Activated CD4-positive, alpha-beta memory T cell treated with anti-CD3 and anti-CD28 coated beads for 36 hours (primary cell): ENCODE measurements at places on chromosomes 16 and 17. TPM values are rescaled to one million over a fixed set of nuclear protein-coding genes. Genes with fewer than 3 reads are reported as not detected.

- H3K27ac ChIP-seq, result peak overlapping the region; percentile 10
- H3K36me3 ChIP-seq, result peaks cover 47% of the 10 kb centered on the region
- no peaks in the 10 kb centered on the region for H3K27me3 ChIP-seq
Measured at GRCh38 chr17:35017021-35017420, 36.7 kb downstream of the LIG3 start.

DNA sequence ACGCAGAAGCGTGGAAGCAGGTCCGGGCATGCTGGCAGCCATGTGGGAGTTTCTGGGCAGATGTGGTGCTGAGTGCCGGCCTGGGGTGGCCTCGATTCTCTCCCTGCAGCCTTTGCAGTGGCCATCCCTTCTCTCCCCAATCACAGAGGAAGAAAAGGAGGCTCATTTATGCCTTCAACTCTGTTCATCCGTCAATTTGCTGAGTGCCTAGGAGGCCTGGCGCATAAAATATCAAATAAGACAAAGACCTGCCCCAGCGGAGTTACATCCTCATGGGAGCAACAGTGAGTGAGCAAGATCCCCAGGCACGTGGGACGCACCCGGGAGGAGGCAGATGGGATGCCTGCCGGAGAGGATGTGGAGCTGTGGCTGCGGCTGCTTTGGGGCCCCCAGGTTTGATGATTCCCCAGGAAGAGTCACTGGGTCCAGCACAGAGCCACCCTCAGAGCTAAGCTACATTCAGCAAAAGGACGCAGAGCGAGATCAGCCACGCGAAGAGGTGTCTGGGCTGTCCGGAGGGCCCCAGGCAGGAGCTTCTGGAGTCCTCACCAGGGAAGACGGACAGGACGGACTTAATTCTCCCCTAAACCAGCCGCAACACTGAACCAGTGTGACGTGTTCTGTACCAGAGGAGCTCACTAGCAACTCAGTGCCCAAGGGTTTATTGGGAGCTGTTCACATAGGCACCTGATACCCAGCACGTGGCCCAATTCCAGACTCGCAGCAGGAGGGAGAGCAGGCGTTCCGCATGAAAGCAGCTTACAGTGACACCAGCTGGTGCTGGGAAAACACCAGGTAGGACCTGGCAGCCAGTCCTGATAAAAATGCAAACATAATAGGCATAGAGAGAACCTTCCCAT lies 11.3 kb downstream of the CA5A start:
- no peak overlapping the region for H3K27ac ChIP-seq
- H3K36me3 ChIP-seq, result no peaks in the 10 kb centered on the region

DNA sequence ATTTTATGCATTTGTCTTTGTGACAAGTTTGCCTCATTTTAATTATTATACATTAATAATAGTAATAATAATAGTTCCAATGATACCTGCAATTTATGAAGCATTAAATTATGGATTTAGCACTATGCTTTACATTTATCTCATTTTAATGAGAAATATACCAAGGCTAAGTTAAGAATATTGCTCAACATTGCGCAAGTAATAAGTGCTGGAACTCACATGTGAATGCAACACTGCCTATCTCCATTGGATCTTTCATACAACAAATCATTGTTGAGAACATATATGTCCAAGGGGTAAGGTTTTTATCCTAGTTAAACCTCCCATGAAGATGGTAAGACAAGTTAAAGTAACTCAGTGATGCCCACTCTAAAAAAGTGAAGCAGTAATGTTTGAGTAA lies 703.7 kb upstream of the SOX9 start:
- no peak overlapping the region for H3K27ac ChIP-seq
- H3K4me1 ChIP-seq, result no peaks in the 10 kb centered on the region
- H3K36me3 ChIP-seq, result no peaks in the 10 kb centered on the region

The RRAD gene
- total RNA-seq, result 0.65 TPM

DNA sequence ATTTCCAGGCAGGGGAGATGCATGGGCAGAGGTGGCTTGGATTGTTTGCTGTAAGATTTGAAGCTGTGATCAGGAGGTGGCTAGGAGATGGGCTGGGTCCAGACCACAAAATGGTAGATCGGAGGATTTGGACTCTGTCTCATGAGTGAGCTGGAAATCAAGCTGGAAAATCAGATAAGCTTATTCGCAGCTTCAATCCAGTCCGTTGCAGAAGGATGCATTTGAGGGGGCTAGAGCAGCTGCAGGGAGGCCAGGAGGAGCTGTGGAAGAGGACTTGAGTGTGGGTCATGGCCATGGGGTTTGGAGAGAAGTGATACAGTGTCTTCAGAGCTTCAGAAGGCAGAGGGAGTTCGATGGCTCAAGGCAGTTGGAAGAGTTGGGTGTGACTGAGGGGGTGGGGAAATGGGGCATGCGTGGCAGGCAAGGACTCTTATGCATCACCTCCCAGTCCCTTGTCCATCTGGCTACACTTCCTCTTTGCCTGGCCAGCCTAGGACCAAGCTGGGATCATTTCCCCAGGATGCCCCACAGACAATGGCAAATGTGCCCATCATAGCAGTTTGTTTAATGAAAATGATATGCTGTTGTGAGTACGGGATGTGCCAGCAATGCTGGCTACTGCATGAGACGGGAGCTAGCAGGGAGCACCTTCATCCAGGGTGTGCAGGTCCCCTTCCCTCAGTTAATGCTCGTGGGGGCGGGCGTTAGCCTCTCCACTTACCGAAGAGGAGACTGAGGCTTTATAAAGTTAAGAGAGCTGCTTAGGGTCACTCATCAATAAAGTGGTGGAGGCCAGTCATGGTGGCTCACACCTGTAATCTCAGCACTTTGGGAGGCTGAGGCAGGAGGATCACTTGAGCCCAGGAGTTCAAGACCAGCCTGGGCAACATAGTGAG lies 20.6 kb downstream of the QPRT start:
- no peaks in the 10 kb centered on the region for H3K36me3 ChIP-seq
- H3K4me1 ChIP-seq, result peaks cover 31% of the 10 kb centered on the region
- DNase-seq, result no peak
- no peak overlapping the region for H3K4me3 ChIP-seq
- H3K27ac ChIP-seq, result no peak overlapping the region

DNA sequence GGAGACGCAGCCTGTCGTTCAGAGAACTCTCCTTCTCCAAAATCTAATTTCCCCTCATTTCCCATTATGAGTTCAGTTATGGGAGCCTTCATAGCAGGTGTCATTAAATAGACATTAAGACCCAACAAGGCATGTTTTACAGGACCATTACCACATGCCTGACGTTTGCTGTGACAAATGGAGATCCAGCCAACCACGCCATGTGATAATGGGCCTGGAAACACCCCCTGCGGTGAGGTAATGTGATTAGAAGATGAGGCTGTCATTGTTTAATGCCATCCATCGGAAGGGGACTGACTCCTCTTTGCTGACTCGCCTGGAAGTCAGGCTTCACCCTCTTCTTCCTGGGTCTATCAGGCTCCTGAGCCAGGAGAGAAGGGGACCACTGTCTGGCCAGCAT lies 76.9 kb downstream of the WSCD1 start:
- H3K36me3 ChIP-seq, result no peaks in the 10 kb centered on the region
- H3K4me1 ChIP-seq, result no peaks in the 10 kb centered on the region
- no peak for DNase-seq

The TRIM16 gene
- total RNA-seq, result 15.0 TPM

- H3K27ac ChIP-seq, result no peak overlapping the region
- H3K4me3 ChIP-seq, result no peak overlapping the region
- H3K36me3 ChIP-seq, result no peaks in the 10 kb centered on the region
- no peak for DNase-seq
- H3K4me1 ChIP-seq, result no peaks in the 10 kb centered on the region
Measured at GRCh38 chr17:82012640-82013295, 9.9 kb downstream of the CENPX start.

- H3K4me3 ChIP-seq, result no peak overlapping the region
- H3K27ac ChIP-seq, result no peak overlapping the region
Measured at GRCh38 chr17:55316499-55316898, 51.7 kb downstream of the HLF start.

The APPBP2 gene
- 31.0 TPM for total RNA-seq

The PLCD3 gene
- 4.4 TPM for total RNA-seq

DNA sequence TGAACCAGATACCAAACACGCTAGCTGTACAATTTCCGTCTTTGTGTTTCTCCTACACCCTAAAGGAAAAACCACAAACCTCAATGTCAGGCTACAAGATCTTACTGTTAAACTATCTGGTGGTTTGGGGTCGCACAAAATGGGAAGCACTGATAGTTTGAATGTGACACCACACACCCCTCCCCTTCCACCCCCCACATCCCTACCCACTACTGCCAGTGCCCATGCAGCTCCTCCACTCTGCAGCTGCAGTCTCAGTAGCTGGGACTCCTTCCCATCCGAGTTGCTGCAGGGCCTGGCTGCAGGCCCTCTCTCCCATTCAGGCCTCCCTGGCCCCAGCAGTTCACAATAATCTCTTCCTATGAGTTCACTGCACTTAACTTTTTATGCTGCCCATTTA lies 18.4 kb downstream of the TRAP1 start:
- DNase-seq, result no peak
- H3K36me3 ChIP-seq, result peaks cover 10% of the 10 kb centered on the region
- no peak overlapping the region for H3K27ac ChIP-seq
- no peak overlapping the region for H3K4me3 ChIP-seq
- no peaks in the 10 kb centered on the region for H3K27me3 ChIP-seq

GRCh38 chr17:42325026-42325425 lies 36.7 kb downstream of the STAT5A start:
- no peak overlapping the region for H3K27ac ChIP-seq
- H3K4me3 ChIP-seq, result no peak overlapping the region
- no peaks in the 10 kb centered on the region for H3K27me3 ChIP-seq
- no peak for DNase-seq

DNA sequence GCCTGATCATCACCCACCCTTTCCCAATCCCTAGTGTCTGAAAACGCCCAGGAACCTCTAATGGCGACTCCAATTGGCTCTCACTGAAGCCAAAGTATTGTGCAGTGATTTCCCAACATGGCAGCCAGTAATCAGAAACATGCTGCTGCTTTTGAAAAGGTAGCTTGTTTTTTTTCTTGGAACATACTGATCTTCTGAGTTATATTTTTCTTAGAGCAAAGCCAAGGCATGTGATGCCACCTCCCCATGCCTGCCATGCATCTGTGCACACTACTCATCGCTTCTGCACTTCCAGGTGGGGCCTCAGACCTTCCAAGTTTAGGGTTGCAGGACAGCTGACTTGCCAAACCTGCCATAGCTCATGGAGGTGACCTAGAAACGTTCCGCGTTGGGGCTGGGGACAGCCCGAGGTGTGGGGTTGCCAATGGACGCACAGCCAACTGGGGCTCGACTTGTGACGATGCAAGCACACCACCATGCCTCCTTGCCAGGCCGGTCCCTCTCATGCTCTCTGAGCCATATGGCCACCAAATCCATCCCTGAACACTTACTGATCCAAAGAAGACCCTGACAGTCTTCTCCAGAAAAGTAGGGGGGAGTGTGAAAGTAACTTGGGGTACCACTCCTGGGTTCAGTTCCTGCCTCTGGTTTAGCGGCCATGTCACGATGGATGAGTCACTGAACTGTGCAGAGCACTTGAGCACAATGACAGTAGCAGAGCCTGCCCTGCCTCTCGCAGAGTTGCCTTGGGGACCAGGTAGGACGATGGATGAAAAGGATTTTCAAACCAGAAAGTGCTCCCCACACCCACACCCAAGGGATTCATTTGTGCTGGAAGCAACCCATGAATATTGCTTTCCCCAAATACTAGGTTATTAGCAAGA lies 155.7 kb downstream of the CCDC182 start:
- no peak overlapping the region for H3K27ac ChIP-seq
- peaks cover 7% of the 10 kb centered on the region for H3K36me3 ChIP-seq
- no peaks in the 10 kb centered on the region for H3K27me3 ChIP-seq
- no peak for DNase-seq

The CCL4 gene
- total RNA-seq, result 966 TPM

DNA sequence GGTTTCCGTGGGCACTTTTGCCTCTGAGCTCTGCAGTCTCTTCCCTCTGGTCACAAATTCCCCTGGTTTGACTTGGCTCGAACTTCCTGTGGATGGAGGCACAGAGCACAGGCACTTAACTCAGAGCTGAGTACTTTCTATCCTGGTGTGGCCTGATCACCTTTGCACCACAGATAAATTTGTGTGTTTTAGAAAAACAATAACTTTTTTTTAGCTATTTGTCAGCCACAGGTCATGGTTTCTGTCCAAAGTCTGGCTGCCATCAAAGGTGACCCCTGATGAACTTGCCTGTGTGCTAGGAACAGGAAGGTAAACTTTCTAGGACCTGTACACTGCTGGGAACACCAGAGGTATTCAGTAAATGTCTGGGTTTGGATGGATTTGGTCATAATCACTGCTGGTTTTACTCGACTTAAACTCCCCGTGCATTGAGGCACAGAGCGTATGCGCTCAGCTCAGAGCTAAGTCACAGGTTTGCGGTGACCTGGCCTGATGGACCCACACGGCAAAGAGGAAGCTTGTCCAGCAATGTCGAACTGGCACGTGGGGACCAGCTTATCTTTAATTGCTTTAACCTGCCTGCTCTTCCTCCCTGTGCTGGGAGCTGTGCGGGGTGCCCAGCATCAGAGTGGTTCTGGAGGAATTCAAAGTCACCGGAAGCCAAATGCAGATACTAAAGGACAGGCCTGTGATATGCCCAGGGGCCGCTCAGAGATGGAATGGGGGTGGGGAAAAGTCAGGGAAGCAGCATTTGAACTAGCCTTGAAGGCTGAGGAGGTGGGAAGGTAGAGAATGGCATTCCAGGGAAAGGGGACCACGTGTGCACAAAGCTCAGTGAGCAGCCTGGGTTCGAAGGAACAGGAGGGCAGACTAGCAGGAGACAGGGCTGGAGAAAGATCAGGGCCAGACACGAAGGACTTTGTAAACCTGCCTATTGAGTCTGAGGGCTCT lies 12.9 kb downstream of the SLC13A5 start:
- H3K27ac ChIP-seq, result no peak overlapping the region
- no peak overlapping the region for H3K4me3 ChIP-seq
- no peak for DNase-seq
- H3K36me3 ChIP-seq, result no peaks in the 10 kb centered on the region
- peaks cover 4% of the 10 kb centered on the region for H3K27me3 ChIP-seq

The KLHL10 gene
- 0.29 TPM for total RNA-seq

DNA sequence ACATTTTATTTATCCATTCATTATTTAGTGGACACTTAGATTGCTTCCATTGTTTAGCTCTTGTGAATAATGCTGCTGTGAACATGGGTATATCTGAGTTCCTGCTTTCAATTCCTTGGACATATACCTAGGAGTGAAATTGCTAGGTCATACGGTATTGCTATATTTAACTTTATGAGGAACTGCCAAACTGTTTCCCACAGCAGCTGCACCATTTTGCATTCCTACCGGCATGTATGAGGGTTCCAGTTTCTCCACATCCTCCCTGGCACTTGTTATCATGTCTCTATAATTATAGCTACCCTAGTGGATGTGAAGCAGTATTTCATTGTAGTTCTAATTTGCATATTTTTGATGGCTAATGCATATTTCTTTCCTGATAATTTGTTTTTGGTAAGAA lies 23.7 kb upstream of the DRG2 start:
- no peaks in the 10 kb centered on the region for H3K27me3 ChIP-seq
- H3K4me1 ChIP-seq, result no peaks in the 10 kb centered on the region
- H3K4me3 ChIP-seq, result no peak overlapping the region
- peaks cover 5% of the 10 kb centered on the region for H3K36me3 ChIP-seq
- H3K27ac ChIP-seq, result no peak overlapping the region

GRCh38 chr16:686459-687260 lies 2.5 kb upstream of the JMJD8 start:
- no peak overlapping the region for H3K4me3 ChIP-seq
- no peaks in the 10 kb centered on the region for H3K27me3 ChIP-seq
- DNase-seq, result no peak
- peaks cover 15% of the 10 kb centered on the region for H3K36me3 ChIP-seq
- H3K27ac ChIP-seq, result no peak overlapping the region

- no peaks in the 10 kb centered on the region for H3K36me3 ChIP-seq
- H3K27ac ChIP-seq, result no peak overlapping the region
- no peak for DNase-seq
- peaks cover 2% of the 10 kb centered on the region for H3K27me3 ChIP-seq
Measured at GRCh38 chr17:76935331-76935730, 67.1 kb downstream of the MGAT5B start.
